Heart left ventricle (tissue), 16 donors: ENCODE measurements at places on chromosomes 5 and 9.
A peak's percentile ranks its signal among the peaks of the same experiment; 100 is the strongest.

DNA sequence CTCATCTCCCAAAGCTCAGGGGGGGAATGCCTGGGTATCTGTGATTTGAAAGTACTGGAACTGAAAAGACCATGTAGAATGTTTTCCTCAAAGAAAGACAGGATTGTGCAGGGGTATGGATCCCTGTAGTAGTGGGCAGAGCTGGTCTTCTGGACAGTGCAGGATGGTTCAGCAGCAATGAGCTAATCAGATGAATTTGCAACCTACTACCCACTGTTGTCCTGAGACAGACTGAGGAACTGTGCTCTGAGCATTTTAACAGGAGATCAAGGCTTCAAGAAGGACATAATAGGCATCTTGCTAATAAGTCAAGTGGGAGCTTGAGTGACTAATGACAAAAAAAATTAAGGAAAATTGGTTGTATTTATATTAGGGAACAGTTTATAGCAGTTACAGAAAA is 61.7 kb downstream of the FYB1 start:
- no peak overlapping the region for H3K4me3 ChIP-seq
- DNase-seq: no peak
- no peaks in the 10 kb centered on the region for H3K4me1 ChIP-seq
- H3K36me3 ChIP-seq: peaks cover 17% of the 10 kb centered on the region

DNA sequence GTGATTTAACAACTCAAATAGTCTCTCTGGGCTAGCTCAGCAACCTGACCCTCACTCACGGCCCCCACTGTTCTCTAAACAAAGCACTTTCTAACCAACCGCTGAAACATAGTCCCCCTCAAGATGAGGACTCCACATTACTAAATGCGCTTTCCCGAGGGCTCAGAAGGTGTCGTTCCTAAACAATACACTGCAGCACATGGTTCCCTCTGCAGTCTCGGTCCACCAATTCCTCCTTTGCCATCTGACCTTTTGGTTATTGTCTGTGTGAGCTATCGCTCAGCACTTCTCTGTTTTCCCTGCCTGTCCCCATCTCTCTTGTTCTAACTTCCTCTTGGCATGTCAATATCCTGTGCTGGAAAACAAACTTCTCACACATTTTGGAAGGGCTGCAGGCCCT is 7.2 kb downstream of the EPB41L4A start:
- H3K27ac ChIP-seq: no peak overlapping the region
- H3K4me3 ChIP-seq: no peak overlapping the region
- no peak for DNase-seq
- peaks cover 11% of the 10 kb centered on the region for H3K4me1 ChIP-seq
- peaks cover 3% of the 10 kb centered on the region for H3K36me3 ChIP-seq
- H3K27me3 ChIP-seq: no peaks in the 10 kb centered on the region

DNA sequence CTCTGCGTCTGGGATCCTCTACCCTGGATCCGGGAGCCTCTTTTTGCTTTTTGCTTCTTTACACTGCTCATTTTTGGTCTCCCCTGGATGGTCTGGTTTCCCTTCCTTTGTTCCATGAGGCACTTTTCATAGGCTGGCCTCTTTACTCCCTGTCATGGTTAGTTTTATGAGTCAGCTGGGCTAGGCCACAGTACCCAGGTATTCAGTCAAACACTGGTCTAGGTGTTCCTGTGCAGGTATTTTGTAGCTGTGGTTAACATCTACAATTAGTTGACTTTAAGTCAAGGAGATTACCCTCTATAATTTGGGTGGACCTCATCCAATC is 17.5 kb downstream of the ANKRD33B start:
- H3K36me3 ChIP-seq: no peaks in the 10 kb centered on the region
- no peak overlapping the region for H3K4me3 ChIP-seq
- H3K4me1 ChIP-seq: peaks cover 59% of the 10 kb centered on the region
- no peak overlapping the region for H3K27ac ChIP-seq

DNA sequence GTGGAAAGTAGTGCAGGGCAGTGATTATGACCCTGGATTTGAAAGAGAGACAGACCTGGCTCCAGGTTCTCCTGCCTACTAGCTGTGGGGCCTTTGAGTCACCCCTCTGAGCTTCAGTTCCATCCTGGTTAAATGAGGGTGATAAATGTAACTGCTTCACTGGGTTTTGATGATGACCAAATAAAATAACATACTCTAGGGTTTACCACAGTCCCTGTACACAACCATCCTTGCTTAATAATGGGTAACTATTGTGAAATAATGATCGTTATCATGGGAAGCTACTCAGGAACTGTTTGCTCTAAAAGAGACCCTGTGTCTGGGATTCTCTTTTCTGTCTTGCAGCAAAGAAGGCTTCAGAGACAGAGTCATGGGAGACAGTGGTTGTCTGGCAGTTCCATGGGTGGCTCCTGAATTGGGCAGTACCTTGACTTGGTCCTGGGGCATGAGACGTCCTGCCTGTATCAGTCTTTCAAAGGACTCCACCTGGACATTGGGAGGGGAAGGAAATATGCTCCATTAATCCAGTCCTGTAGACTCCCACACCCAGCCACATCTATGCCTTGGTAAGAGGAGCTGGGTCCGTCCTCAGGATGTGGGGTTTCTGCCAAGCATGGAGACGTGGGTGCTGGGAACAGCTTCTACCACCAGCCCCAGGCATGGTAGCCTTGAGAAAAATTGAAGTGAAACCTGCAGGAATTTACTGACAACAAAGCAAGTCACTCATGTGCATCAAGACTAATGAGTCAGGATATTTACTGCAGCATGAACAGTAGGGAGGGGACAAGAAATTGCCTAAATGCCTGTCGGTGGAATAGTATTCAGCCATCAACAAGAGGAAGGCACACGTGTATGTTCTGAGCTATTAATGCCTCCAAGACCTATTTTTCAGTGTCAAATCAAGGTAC is 23.4 kb downstream of the AKNA start:
- no peak for DNase-seq
- peaks cover 2% of the 10 kb centered on the region for H3K36me3 ChIP-seq
- no peaks in the 10 kb centered on the region for H3K4me1 ChIP-seq
- H3K27me3 ChIP-seq: no peaks in the 10 kb centered on the region

DNA sequence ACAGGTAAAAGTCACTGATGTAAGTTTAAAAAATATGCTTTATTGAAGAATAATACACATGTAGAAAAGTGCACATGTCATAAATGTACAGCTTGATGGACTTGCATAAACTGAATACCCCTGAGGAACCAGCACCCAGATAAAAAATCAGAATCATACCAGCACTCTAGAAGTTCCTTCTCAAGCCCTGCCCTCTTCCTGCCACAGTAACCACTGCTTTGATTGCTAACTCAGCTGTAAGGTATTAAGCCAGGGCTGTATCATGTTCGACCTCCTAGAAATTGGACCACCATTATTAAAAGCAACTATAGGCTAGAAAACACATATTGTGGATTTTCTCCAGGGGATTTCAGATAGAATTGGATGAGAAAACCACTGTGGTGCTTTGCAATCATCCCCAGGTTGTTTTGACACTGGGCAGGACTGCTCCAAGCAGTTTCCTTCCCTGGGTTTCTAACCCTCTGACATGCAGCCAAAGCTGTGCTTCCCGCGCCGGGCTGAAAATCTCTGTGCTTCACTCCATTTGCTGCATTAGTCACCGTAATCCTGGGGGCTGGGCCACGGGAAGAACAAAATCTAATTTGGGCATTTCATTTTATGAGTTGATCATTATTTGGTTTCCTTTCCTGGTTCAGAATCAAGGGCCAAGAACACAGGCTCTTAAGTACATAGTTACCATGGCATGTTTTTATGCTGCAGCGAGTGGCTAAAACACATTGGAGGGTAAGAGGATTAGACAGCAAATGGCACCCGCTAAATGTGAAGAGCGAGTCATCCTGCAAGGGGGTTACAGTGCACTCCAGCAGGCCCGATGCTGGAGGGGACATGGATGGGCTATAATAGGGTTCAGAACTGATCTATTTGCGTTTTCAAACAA is 139.4 kb upstream of the IL12B start:
- H3K27ac ChIP-seq: no peak overlapping the region
- DNase-seq: no peak
- H3K27me3 ChIP-seq: no peaks in the 10 kb centered on the region
- no peaks in the 10 kb centered on the region for H3K4me1 ChIP-seq

- no peak overlapping the region for H3K27ac ChIP-seq
- no peaks in the 10 kb centered on the region for H3K4me1 ChIP-seq
- no peaks in the 10 kb centered on the region for H3K36me3 ChIP-seq
- no peaks in the 10 kb centered on the region for H3K27me3 ChIP-seq
Observed at GRCh38 chr5:110055302-110055701, 365.6 kb downstream of the MAN2A1 start.

- H3K27ac ChIP-seq: no peak overlapping the region
- no peak overlapping the region for H3K4me3 ChIP-seq
- no peak for DNase-seq
- no peaks in the 10 kb centered on the region for H3K27me3 ChIP-seq
- no peaks in the 10 kb centered on the region for H3K36me3 ChIP-seq
Observed at GRCh38 chr9:129172816-129173215, 5.2 kb downstream of the IER5L start.

DNA sequence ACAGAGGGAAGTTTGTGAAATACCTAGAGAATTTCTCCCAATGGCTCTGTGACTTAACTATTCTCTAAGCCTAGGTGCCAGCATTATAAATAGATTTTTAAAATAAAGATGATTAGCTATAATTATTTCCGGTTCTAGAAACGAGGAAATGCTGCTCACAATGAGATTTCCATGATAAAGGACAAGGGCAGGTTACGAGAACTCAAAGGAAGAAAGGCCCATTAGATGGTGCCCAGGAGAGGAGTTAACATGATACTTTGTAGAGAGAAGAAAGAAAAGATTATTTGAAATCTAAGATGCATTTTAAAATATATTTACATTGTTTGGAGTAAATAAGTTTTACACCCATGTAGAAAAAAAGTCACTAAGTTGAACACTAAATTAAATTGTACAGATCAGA is 538.3 kb upstream of the PTGER4 start:
- H3K36me3 ChIP-seq: no peaks in the 10 kb centered on the region
- H3K27ac ChIP-seq: no peak overlapping the region
- H3K27me3 ChIP-seq: no peaks in the 10 kb centered on the region
- H3K4me3 ChIP-seq: no peak overlapping the region

DNA sequence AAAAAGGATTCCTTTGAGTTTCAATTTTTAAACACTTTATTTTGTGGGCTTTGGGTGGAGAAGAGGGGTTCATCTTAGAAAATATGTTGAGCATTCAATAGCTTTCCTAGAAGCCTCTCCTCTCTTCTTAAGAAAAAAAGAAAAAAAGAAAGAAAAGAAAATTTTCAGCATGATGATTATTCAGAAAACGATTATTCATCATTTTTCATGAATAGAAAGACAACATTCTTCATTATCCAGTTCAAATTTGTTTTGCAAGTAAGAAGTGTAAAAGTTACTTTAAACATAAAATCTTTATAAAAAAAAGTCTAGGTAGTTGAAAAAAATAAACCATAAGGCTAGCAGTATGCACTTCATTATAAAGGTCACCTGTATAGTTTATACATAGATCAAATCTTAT is 636.5 kb downstream of the IRX1 start:
- no peaks in the 10 kb centered on the region for H3K27me3 ChIP-seq
- H3K4me1 ChIP-seq: no peaks in the 10 kb centered on the region
- no peak for DNase-seq
- no peaks in the 10 kb centered on the region for H3K36me3 ChIP-seq
- H3K4me3 ChIP-seq: no peak overlapping the region

DNA sequence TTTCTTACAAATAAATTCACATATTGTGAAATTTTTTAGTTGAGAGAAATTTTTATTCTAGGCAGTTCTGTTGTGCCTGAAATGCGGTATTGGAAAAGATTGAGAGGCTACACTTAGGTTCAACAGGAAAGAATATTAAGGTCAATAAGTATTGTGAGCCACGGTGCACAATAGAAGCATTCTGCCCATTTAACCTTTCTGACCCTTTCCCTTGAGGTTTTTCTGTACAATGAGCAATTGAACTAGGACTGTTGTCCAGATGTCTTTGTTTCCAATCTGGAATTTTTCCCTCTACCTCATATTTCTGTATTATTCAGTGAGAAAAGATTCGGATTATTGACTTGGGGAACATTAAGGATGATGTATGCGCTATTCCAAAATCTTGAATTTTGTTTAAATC is 205.2 kb downstream of the NR3C1 start:
- no peak overlapping the region for H3K4me3 ChIP-seq
- H3K36me3 ChIP-seq: no peaks in the 10 kb centered on the region
- no peaks in the 10 kb centered on the region for H3K27me3 ChIP-seq
- no peak for DNase-seq

- no peak overlapping the region for H3K4me3 ChIP-seq
- no peaks in the 10 kb centered on the region for H3K27me3 ChIP-seq
- no peaks in the 10 kb centered on the region for H3K36me3 ChIP-seq
- peak; percentile 39 for DNase-seq
- no peak overlapping the region for H3K27ac ChIP-seq
- H3K4me1 ChIP-seq: peaks cover 15% of the 10 kb centered on the region
Observed at GRCh38 chr9:137482094-137482781, 23.1 kb upstream of the NSMF start.

- H3K27ac ChIP-seq: no peak overlapping the region
- no peaks in the 10 kb centered on the region for H3K27me3 ChIP-seq
- H3K36me3 ChIP-seq: no peaks in the 10 kb centered on the region
- peaks cover 6% of the 10 kb centered on the region for H3K4me1 ChIP-seq
- H3K4me3 ChIP-seq: no peak overlapping the region
Observed at GRCh38 chr9:18775930-18776329, 257.1 kb downstream of the SAXO1 start.

- no peak overlapping the region for H3K4me3 ChIP-seq
- H3K36me3 ChIP-seq: peaks cover 15% of the 10 kb centered on the region
- no peaks in the 10 kb centered on the region for H3K27me3 ChIP-seq
- no peaks in the 10 kb centered on the region for H3K4me1 ChIP-seq
Observed at GRCh38 chr9:109383356-109383755, 62.5 kb upstream of the EPB41L4B start.

GRCh38 chr9:137354845-137355760 is 53.0 kb upstream of the NRARP start:
- DNase-seq: no peak
- H3K36me3 ChIP-seq: no peaks in the 10 kb centered on the region
- no peaks in the 10 kb centered on the region for H3K4me1 ChIP-seq
- H3K27ac ChIP-seq: no peak overlapping the region

DNA sequence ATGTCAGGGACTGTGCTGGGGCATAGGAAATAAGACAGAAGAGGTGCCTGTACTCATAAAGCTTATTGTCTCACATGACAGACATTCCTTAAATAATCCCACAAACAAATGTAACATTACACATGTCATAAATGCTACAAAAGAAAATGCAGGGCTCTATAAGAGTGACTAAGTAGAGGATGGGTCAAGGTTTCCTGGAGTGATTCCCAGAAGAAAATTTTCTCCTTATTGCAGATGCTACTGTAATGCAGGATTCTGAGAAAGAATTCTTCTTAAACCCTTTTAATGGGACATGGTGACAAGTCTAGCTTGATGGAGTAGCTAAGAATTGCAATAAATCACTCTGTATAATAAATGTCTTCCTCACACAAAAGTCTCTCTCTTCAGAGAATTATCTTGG is 55.7 kb downstream of the SH3TC2 start:
- no peak for DNase-seq
- peaks cover 6% of the 10 kb centered on the region for H3K36me3 ChIP-seq
- peaks cover 6% of the 10 kb centered on the region for H3K4me1 ChIP-seq
- no peak overlapping the region for H3K4me3 ChIP-seq
- no peak overlapping the region for H3K27ac ChIP-seq
